Heart right ventricle (tissue), 16 donors: ENCODE measurements at places on chromosomes 1 and 21.
A peak's percentile ranks its signal among the peaks of the same experiment; 100 is the strongest.

DNA sequence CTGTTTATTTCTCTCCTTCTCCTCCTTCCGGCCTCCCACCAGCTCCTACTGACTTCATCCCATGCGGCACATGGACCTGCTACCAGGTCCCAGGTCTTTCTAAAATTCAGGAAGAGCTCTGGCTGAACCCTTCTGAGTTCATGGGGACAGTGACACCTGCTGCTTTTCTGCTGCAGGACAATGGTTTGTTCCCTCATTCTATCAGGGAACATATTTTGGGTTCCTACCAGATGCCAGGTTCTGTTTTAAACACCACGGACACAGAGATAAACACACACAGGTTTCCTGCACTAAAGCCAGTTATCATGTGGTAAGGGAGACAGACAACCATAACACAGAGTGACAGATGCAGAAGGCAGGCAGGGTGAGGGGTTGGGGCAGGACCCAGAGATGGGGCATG, 114.0 kb upstream of the RAB4A start:
- no peak overlapping the region for H3K27ac ChIP-seq
- peaks cover 13% of the 10 kb centered on the region for H3K4me1 ChIP-seq
- no peaks in the 10 kb centered on the region for H3K36me3 ChIP-seq
- peak; percentile 38 for DNase-seq
- H3K4me3 ChIP-seq, result no peak overlapping the region

DNA sequence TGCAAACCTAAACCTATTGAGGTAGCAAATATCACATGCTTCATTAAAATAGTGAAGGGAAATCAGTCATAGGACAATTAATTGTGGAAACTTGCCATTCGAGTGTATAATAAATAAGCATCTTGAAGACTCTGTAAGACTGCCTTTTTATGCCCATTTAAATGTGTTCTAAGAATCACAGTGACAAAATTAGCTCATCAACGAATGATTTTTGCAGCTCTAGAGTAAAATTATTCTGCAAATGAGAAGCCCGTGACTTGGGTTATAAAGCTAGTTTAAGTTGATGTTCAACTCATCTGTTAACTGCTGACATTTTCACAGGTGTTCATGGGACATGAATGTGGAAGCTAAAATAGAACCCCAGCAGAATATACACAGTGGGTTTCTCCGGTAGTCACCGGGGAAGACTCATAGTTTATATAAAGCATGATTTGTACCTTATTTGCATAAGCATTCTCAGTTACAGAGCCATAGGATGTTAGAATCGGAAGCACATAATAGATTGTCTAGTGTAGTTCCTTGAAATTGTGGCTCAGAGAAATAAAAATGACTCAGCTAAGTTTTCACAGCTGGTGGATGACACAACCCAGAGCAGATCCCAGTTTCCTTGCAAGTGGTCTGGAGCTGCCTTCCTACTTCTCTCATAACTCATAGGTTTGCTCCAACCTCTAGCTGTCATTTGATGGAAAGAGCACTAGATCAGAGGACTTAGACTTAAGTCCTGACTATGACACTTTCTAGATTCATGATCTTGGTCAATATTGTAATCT, 107.3 kb downstream of the UCHL5 start:
- peaks cover 20% of the 10 kb centered on the region for H3K4me1 ChIP-seq
- no peak overlapping the region for H3K4me3 ChIP-seq
- no peaks in the 10 kb centered on the region for H3K27me3 ChIP-seq
- H3K36me3 ChIP-seq, result no peaks in the 10 kb centered on the region

DNA sequence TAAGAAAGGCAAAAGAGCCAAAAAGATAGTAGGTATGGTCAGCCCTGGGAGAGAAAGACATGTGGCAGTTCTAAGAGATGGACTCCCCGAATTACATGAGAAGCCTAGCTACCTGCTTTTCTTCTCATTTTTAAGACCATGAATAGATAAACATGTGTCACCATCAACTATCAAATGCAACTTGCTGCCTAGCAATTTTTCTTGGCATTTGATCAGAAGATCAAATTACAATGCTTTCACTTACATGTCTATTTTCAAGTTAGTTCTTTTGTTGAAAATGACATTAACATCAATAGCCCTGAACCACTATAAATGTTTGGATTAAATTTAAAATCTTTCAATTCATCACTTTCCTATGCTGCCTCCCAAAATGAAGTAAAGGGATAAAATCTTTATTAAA, 212.3 kb downstream of the HHIPL2 start:
- no peaks in the 10 kb centered on the region for H3K27me3 ChIP-seq
- no peak overlapping the region for H3K4me3 ChIP-seq
- no peak for DNase-seq
- no peaks in the 10 kb centered on the region for H3K4me1 ChIP-seq

DNA sequence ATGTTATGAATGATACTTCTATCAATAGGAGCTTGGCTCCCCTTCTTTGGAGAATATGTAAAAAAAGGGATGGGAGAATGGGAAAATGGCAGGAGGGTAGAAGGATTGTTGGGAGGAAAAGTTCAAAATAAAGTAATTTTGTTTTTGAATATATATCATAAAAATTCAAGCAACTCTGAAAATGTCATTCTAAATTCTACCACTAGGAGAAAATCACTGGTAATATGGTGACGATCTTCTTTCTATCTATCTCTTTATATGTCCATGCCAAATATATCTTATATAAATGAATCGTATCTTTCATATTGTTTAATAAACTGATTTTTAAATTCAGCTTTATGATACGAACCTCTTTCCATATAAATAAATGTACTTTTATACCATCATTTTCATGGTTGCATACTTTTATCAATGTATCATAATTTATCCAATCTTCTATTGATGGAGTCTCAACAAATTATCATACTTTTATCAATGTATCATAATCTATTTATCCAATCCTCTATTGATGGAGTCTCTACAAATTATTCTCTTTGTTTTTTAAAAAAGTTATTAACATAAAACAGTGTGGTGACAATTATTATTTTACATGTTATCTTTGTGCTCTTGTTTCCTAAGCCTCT, 73.7 kb upstream of the MARK1 start:
- H3K4me3 ChIP-seq, result no peak overlapping the region
- H3K36me3 ChIP-seq, result no peaks in the 10 kb centered on the region
- H3K27me3 ChIP-seq, result no peaks in the 10 kb centered on the region
- H3K27ac ChIP-seq, result no peak overlapping the region

- H3K4me1 ChIP-seq, result peaks cover 27% of the 10 kb centered on the region
- H3K4me3 ChIP-seq, result peak overlapping the region; percentile 72
- peak overlapping the region; percentile 50 for H3K27ac ChIP-seq
- DNase-seq, result peak; percentile 8
- no peaks in the 10 kb centered on the region for H3K27me3 ChIP-seq
Measured at GRCh38 chr21:14382486-14382834, 486 bp downstream of the HSPA13 start.

DNA sequence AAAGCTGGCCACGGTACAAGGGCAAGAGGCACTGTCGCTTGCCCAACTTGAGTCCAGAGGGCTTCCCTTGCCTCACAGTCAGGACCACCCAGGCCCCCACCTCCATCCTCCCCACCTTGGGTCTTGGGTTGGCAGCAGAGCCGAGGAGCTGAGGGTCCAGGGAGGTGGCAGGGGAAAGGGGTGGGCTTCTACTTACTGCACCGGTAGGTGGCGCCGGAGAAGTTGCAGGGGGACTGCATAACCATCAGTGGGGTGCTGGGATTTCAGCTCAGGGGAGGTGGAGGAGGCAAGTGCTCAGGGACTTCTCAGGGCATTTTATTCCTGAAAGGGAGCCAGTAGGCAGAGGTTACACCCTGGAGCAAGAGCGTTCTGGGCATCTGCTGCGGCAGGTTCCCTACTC, 44.0 kb downstream of the TRIM62 start:
- peak; percentile 58 for DNase-seq
- no peaks in the 10 kb centered on the region for H3K36me3 ChIP-seq
- no peak overlapping the region for H3K27ac ChIP-seq
- no peak overlapping the region for H3K4me3 ChIP-seq

- no peak overlapping the region for H3K27ac ChIP-seq
- peaks cover 18% of the 10 kb centered on the region for H3K4me1 ChIP-seq
Measured at GRCh38 chr1:6176779-6177178, 3.3 kb downstream of the CHD5 start.

DNA sequence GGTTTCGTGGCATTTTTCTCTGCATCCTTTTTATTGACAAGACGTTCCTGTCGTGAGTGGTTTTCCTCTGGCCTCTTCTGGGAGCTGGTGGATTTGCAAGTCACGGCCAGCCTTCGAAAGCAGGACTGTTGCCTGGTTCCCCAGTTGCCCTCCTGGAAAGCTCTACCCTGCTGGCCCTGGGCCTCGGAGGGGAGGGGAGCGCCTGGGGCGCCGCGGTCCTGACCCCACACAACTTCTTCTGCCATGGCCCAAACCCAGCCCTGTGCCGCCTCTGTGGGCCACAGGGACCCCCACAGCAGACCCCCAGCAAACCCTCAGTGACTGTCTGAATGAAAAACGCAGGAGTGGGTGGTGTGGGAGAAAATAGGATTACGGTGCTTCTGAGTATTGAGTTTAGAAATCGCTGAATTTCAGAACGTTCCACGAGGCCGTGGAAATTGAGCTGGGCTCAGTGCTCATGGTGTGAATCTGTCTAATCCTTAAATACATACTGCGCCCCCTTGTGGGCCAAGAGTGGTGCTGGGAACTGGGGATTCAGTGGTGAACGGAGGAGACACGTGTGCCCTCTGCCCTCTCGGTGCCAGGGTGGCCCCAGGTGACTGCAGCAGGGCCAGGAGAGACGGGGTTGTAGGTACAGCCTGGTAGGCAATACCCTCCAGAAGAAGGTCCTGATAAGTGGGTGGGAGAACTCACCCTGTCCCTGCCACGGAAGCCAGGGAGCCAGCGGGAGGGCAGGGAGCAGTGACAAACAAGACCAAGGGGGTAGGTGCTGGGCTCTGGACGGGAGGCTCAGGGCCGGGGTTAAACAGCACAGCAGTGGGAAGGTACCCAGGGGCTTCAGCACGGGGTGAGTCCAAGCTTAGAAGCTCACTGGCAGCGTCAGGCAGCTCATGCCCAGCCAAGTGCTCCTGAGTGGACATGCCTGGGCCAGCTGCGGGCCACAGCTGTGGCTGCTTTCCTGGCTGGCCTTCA, 101.2 kb upstream of the COL6A1 start:
- no peaks in the 10 kb centered on the region for H3K36me3 ChIP-seq
- no peaks in the 10 kb centered on the region for H3K27me3 ChIP-seq
- DNase-seq, result peak; percentile 44
- H3K27ac ChIP-seq, result no peak overlapping the region
- H3K4me1 ChIP-seq, result peaks cover 2% of the 10 kb centered on the region

GRCh38 chr1:172628401-172628800, 30.5 kb upstream of the FASLG start:
- DNase-seq, result no peak
- H3K4me3 ChIP-seq, result no peak overlapping the region
- no peak overlapping the region for H3K27ac ChIP-seq
